Activated CD8-positive, alpha-beta memory T cell treated with anti-CD3 and anti-CD28 coated beads, Interleukin-2, amount 10 ng/mL, durations not matched to agents 7 days and 5 days (primary cell): ENCODE measurements at places on chromosomes 3 and 15. TPM values are rescaled to one million over a fixed set of nuclear protein-coding genes. Genes with fewer than 3 reads are reported as not detected.

GRCh38 chr3:182464513-182465145, 328.7 kb upstream of the ATP11B start:
- H3K27me3 ChIP-seq, result no peaks in the 10 kb centered on the region
- H3K4me1 ChIP-seq, result no peaks in the 10 kb centered on the region
- no peak for DNase-seq
- no peaks in the 10 kb centered on the region for H3K36me3 ChIP-seq

The ST8SIA2 gene
- total RNA-seq, result not detected

- H3K4me1 ChIP-seq, result no peaks in the 10 kb centered on the region
- no peak overlapping the region for H3K4me3 ChIP-seq
- H3K27ac ChIP-seq, result no peak overlapping the region
- H3K27me3 ChIP-seq, result no peaks in the 10 kb centered on the region
- peak; percentile 62 for DNase-seq
Measured at GRCh38 chr3:193572426-193572908, 17.8 kb upstream of the ATP13A4 start.

DNA sequence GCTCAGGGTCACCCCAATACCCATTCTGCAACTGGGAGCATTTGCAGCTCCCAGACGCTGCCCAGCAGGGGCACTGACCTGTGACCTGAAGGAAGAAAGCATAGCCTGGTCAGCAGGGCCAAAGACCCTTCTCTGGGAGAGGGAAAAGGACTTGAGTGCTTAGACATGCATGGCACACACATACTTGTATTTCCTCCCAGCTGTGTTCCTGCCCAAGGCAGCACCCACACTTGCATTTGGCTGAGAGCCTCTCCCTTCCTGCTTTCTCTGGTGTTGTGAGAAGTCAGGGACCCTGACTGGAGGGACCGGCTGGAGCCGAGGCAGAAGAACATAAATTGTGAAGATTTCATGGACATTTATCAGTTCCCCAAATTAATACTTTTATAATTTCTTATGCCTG, 7.2 kb upstream of the LAMB2 start:
- peaks cover 6% of the 10 kb centered on the region for H3K4me1 ChIP-seq
- H3K27ac ChIP-seq, result no peak overlapping the region
- H3K27me3 ChIP-seq, result peaks cover 3% of the 10 kb centered on the region

The CCR4 gene
- total RNA-seq, result 42.1 TPM

DNA sequence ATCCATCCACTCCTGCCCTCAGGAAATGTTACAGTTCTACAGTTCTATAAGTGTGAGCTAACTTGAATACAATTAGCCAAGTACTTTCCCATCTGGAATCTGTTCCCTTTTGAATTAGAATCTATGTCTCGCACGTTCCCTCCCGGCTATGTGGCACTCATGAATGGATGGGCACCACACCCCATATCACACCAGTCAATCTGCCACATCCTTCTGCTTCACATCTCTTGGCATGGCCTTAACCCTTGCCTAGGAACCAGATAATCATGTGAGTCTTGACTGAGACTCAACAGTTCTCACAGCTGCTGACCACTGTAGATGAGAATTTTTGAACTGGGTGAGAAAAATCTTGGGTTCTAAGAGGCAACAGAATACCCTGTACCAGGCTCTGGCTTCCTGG, 180.2 kb downstream of the TNIK start:
- DNase-seq, result no peak
- peaks cover 21% of the 10 kb centered on the region for H3K36me3 ChIP-seq
- H3K4me3 ChIP-seq, result no peak overlapping the region
- H3K27ac ChIP-seq, result no peak overlapping the region

The CMTM8 gene
- total RNA-seq, result 4.4 TPM

The ASB7 gene
- total RNA-seq, result 17.9 TPM

DNA sequence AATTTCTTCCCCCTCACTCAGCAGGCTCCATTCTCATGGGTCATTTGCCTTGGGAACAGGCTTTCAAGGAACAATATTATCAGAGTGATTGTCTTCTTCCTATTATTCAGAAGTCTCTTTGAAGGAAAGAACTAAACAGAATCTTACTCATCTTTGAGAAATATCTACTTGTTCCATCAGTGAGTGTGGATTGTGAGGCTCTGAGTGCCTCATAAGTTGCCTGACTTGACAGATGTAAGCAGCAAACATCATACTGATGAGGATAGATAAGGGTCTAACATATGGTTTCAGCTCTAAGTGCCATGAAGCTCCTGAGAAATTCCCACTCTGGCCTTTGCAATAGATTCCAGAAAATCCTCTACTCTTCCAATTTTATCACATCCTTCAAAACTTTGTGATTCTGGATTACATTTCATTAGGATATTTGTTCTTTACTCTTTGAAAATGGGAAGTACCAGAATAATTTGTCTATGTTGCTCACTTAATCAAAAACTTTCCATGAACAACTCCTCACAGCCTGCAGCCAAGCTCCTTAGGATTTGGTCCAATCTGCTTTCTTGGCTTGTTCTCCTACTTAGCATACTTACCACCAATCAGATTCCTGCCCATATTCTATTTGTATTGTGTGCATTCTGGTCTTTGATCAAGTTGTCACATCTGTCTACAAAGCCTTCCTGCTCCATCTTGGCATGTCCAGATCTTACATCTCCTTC, 120.1 kb downstream of the RPL22L1 start:
- no peak overlapping the region for H3K4me3 ChIP-seq
- peaks cover 47% of the 10 kb centered on the region for H3K27me3 ChIP-seq
- no peak for DNase-seq
- no peak overlapping the region for H3K27ac ChIP-seq
- no peaks in the 10 kb centered on the region for H3K36me3 ChIP-seq
- no peaks in the 10 kb centered on the region for H3K4me1 ChIP-seq

The PPARG gene
- 0.18 TPM for total RNA-seq

- no peaks in the 10 kb centered on the region for H3K36me3 ChIP-seq
- peaks cover 70% of the 10 kb centered on the region for H3K27me3 ChIP-seq
- no peak overlapping the region for H3K27ac ChIP-seq
- H3K4me1 ChIP-seq, result peaks cover 18% of the 10 kb centered on the region
- no peak overlapping the region for H3K4me3 ChIP-seq
Measured at GRCh38 chr3:66037330-66037985, 1.3 kb downstream of the MAGI1 start.

- no peaks in the 10 kb centered on the region for H3K27me3 ChIP-seq
- H3K36me3 ChIP-seq, result peaks cover 38% of the 10 kb centered on the region
- H3K4me3 ChIP-seq, result no peak overlapping the region
- DNase-seq, result no peak
- H3K4me1 ChIP-seq, result peaks cover 3% of the 10 kb centered on the region
- no peak overlapping the region for H3K27ac ChIP-seq
Measured at GRCh38 chr15:40995656-40996055, 42.4 kb downstream of the CHAC1 start.

GRCh38 chr3:77459926-77460325, 420.0 kb downstream of the ROBO2 start:
- no peaks in the 10 kb centered on the region for H3K4me1 ChIP-seq
- no peak overlapping the region for H3K27ac ChIP-seq
- no peak overlapping the region for H3K4me3 ChIP-seq

DNA sequence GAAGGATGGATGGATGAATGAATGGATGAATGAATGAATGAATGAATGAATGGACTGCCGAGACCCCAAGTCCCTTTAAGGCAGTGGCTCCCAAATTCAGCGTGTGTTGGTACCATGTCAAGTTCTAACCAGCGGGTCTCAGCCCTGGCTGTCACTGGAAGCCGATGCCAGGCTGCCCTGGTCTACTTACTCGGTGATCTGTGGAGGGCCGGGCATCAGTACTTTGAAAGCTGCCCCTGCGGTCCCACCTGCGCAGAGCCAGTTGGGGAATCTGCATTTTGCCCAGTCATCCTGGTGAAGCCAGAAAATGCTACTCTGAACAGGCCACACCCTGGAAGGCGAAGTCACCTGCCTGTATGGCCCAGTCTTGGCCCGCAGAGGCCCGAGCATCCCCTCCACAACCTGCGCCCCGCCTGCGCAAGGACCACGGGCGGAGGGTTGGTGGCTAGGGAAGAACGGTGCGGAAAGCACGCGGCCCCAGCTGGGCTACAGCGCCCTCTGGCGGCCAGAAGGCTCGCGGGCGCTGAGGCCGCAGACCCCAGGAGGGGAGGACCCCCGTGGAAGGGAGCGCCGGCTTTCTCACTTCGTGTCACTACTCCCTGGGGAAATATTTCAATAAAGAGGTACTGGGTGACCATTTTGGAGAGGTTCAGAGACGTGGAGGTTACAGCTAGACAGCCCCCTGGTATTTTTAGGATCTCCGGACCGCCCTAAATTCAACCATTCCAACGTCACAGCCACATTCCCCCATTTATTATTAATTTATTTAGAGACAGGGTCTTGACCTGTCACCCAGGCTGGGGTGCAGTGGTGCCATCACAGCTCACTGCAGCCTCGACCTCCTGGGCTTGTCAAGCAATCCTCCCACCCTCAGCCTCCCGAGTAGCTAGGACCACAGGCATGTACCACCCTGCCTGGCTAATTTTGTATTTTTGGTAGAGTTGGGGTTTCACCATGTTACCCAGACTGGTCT, 34.9 kb downstream of the PRKCD start:
- no peak overlapping the region for H3K27ac ChIP-seq
- H3K4me1 ChIP-seq, result peaks cover 18% of the 10 kb centered on the region
- H3K4me3 ChIP-seq, result no peak overlapping the region
- H3K27me3 ChIP-seq, result no peaks in the 10 kb centered on the region

DNA sequence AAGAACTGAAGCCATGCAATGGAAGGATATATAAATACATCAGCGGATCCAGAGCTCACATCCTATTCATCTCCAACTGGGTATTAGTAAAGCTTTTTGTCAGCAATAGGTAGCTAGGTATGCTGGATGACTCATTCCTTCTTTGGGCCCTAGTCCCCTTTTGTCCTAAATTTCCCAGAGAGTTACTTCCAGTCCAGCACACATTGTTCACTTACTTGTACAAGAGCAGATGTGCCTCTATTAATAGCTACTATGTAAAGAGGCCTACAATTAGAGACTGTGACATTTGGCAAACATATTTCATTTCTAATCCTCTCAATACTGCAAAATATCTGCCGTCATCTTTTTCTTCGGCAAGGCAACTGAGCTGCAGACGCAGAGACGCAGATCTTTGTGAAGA, 1.7 kb upstream of the SLC4A7 start:
- peaks cover 8% of the 10 kb centered on the region for H3K36me3 ChIP-seq
- DNase-seq, result no peak
- H3K27ac ChIP-seq, result no peak overlapping the region
- no peak overlapping the region for H3K4me3 ChIP-seq

DNA sequence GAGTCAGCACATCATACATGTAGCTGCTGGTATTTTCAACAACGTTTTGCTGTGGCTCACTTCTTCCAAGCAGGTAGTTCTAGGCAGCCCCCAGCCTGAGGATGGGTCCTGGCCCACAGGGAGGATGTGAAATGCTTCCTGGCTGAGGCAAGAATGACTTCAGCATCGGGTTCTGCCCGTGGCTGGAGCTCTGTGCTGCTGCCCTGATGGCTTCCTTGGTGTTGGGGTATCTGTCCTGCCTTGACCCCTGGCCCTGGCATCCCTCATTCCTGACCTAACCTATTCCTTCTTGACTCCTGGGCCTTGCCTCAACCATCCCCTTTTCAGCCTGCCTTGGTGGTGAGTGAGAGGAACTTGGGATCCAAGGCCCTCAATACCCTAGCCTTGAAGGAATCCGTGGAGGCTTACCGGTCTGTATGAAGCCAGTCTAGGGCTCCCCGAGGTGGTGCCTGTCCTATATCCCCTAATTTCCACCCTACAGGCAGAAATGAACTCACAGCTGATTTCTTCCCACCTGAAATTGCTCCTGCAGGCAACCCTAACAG, 300.6 kb downstream of the TLE3 start:
- H3K4me1 ChIP-seq, result no peaks in the 10 kb centered on the region
- H3K36me3 ChIP-seq, result no peaks in the 10 kb centered on the region
- peaks cover 9% of the 10 kb centered on the region for H3K27me3 ChIP-seq

The NECTIN3 gene
- 16.9 TPM for total RNA-seq

DNA sequence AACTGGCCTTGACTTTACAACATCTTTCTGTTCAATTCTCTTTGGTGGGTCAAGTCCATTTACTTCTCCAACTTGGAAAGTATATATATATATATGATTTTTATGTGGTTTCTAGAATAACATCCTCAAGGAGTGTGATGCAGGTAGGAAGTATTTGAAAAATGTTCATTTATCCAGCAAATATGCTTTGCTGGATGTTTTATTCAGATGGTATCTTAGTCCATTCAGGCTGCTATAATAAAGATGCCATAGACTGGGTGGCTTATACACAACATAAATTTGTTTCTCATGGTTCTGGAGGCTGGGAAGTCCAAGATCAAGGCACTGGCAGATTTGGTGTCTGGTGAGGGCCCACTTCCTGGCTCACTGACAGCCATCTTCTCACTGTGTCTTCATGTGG, 168.7 kb upstream of the RASGRP1 start:
- H3K4me1 ChIP-seq, result peaks cover 5% of the 10 kb centered on the region
- H3K4me3 ChIP-seq, result no peak overlapping the region
- peaks cover 5% of the 10 kb centered on the region for H3K27me3 ChIP-seq
- peaks cover 26% of the 10 kb centered on the region for H3K36me3 ChIP-seq
- no peak for DNase-seq
- H3K27ac ChIP-seq, result no peak overlapping the region

The TBC1D21 gene
- not detected for total RNA-seq

The CPLX3 gene
- 0.35 TPM for total RNA-seq

DNA sequence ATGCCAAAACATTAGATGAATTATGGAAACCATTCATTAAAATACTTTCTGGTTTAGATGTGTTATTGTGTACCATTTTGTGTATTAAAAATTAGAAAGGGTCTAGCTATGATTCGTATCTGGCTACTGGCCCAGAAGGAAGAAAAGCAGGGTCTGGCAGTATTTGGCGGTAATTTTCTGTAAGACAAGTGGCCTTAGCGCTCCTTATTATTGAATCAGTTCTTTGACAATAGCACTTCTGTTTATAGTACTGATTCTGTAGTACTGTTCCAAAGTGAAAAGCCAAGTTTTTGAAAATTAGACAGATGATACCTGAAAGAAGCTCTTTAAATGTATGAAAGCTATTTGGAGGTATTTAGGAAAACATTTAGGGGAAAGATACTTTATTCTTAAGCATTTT, 10.2 kb downstream of the GLCE start:
- no peaks in the 10 kb centered on the region for H3K36me3 ChIP-seq
- no peak overlapping the region for H3K27ac ChIP-seq
- peaks cover 3% of the 10 kb centered on the region for H3K27me3 ChIP-seq
- H3K4me3 ChIP-seq, result no peak overlapping the region
- no peaks in the 10 kb centered on the region for H3K4me1 ChIP-seq

DNA sequence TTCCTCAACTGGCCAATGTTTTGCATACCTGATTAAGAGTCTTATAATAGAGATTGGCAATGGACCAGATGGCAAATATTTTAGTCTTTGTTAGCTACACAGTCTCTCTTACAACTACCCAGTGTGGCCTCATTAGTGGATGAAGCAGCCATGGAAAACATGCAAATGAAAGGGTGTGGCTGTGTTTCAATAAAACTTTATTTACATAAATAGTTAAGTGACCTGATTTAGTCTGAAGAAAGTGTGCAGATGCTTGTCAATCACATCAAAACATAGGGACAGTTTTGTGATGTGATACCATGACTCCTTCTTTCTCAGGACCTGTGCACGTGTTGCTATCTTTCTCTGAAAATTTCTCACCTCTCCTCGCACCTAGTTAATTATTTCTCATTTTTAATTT, 309.8 kb upstream of the GRM7 start:
- no peaks in the 10 kb centered on the region for H3K27me3 ChIP-seq
- H3K4me1 ChIP-seq, result no peaks in the 10 kb centered on the region
- H3K36me3 ChIP-seq, result no peaks in the 10 kb centered on the region
- no peak overlapping the region for H3K4me3 ChIP-seq
- no peak overlapping the region for H3K27ac ChIP-seq
- DNase-seq, result no peak
